COR-L47 (cell line): ENCODE measurements at places on chromosomes 4 and X.

GRCh38 chr4:56187688-56188087 is 199.6 kb downstream of the AASDH start:
- DNase-seq: no peak

- no peak for DNase-seq
Observed at GRCh38 chr4:183635321-183635720, 23.7 kb downstream of the RWDD4 start.

DNA sequence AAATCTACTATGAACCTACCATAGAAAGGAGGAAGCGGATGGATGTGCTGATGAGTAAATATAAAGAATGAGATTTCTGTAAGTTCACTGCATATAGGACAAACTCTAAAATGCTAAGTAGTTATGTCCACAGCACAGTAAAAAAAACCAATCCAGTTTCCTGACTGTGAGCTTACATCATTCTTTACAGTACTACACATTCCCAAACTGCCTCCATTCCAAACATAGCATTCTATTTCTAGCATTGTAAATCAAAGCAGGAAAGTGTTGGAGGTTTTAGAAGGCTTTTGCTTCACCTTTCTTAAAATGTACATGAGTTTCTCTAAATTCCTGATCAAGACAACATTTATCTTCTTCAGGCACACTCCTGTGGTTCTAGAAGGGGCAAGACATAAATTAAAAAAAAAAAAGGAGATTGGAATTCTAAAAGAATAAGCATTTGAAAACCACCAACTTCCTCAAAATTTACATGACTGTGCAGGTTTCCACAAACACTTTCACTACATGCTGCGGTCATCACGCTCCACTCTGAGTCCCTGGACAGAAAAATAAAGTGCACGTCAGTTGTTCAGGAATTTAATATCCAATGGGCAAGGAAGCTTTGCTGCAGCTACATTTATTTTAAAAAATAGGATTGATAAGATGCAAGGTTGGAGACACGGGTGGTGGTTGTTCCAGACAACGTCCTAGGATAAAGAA is 297.6 kb upstream of the STS start:
- DNase-seq: no peak

DNA sequence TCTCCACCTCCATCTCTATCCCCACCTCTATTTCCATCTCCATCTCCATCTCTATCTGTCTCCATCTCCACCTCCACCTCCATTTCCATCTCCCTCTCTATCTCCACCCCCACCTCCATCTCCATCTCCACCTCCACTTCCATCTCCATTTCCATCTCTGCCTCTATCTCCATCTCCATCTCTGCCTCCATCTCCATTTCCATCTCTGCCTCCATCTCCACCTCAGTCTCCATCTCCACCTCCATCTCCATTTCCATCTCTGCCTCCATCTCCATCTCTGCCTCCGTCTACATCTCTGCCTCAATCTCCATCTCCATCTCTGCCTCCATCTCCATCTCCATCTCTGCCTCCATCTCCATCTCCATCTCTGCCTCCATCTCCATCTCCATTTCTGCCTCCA is 40.8 kb upstream of the CHRNA9 start:
- DNase-seq: no peak

DNA sequence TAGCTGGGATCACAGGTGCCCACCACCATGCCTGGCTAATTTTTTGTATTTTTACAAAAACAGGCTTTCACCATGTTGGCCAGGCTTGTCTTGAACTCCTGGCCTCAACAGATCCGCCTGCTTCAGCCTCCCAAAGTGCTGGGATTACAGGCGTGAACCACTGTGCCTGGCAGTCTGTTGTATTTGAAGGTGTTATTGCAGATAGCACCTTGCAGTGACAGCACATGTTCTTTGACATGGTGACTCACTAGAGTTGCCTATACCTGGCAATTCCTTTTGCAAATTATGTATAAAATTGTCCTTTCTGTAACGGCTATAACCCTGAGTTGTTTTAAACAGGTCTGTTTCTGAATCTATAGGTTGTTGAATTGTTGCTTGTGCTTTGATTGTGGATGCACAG is 7.9 kb downstream of the OGT start:
- no peak for DNase-seq

DNA sequence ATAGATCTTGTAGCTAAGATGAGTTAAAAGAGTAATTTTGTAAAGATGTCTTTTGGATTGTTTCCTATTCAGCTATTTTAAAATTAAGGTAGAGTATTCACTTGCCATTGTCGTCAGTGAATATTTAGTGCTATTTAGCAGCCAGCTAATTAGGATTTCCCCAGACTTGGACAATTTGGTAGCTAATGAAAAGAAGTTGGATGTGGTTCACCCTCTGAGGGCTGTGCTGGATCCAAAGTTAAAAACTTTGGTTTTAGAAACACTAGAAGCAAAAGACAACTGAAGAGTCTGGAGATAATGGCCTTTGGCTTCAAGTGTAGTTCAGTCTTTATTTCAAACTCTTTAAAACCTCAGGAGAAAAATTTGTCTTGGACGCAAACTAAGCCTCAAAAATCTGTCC is 41.3 kb downstream of the ATG4A start:
- DNase-seq: no peak

DNA sequence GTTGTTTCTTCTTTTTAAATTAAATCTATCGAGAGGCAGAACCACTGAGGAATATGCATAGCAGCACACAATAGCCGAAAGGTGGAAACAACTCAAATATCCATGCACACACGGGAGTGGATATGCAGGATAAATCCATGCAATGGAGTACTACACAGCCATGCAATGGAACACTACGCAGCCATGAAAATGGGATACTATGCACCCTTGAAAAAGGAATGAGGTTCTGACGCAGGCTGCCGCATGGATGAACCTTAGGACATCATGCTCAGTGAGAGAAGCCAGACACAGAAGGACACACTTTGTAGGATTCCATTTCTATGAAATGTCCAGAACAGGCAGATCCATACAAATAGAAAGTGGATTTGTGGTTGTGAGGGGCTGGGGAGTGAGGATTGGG is 18.4 kb upstream of the P2RY8 start:
- no peak for DNase-seq

DNA sequence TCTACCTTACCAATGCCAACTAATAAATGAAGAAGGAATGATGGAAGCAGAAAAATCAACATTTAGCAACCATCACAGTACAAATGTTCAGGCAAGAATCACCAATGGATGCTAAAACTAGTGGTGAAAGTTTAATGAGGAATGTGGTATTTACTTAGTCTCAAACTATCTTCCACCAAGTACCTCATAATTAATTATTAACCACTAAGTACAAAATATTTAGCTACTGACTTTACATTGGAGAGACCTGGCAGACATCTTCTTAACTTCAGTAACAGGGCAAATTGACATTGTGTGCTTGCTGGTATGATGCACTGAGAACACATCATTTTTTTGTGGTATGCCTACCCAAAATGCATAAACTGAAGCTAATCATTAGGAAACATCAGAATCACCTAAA is 82.4 kb downstream of the DLG3 start:
- DNase-seq: no peak

DNA sequence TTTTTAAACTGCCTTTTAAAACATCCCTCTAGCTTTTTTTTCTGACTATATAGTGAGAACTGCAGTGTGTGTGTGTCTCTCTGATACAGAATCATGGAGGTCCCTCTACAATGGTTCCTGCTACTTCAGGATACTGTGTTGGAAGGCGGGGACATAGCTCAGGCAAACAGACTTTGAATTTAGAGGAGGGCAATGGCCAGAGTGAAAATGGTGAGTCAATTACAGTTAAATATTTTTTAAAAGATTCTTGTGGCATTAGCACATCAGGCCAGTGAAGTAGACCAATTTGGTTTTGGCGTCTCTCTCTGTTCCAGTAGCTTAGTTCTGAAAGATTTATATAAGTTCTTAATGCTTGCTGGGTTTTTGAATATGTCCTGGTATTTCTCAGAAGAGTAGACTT is 47.1 kb downstream of the ALG13 start:
- no peak for DNase-seq

DNA sequence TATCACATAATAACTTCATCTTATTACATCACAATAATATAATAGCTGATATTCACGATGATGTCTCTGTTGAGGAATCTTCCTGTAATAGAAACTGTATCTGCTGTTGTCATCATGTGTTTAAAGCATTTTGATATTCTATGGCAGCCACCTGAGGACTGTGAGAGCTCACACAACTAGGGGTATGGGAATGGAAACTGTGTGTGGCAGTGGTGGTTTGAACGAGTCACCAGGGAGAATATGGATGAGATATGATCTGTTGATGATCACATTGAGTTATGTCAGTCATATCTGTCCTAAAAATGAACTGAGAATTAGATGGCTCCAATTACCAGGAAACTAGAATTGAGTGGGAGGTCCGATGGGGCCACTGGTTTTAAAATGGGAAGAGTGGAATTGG is 169.6 kb downstream of the MID1IP1 start:
- no peak for DNase-seq

- no peak for DNase-seq
Observed at GRCh38 chr4:128830906-128831503, 21.5 kb downstream of the JADE1 start.

DNA sequence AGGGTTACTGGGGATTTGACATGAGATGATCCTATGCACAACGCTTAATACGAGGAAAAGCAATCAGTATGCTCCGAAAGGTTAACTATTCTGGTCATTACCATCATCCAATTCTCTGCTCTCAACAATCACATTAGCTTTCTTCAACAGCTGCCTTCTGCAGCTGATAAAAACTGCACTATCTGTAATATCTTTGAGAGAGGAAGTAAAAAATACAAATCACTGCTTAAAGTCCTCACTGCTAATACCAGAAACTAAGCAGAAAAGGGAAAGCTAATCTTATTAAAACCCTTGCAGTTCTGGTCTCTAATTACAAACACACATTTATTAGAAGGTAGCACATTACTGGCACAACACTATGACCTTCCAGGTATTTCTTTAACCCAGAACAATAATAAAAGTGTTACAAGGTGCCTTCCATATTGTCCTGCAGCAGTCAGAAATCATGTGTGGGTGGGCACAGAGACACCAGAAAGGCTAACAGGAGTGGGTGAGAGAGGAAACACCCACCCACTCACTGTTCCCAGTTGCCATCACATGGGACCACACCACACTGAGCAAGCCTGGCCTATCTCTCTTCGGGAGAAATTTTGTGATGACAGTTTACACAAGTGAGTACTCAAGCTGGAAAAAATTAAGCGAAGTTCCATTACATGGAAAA is 71.0 kb downstream of the RELL1 start:
- DNase-seq: no peak

GRCh38 chrX:66150163-66150562 is 13.9 kb upstream of the HEPH start:
- DNase-seq: no peak

DNA sequence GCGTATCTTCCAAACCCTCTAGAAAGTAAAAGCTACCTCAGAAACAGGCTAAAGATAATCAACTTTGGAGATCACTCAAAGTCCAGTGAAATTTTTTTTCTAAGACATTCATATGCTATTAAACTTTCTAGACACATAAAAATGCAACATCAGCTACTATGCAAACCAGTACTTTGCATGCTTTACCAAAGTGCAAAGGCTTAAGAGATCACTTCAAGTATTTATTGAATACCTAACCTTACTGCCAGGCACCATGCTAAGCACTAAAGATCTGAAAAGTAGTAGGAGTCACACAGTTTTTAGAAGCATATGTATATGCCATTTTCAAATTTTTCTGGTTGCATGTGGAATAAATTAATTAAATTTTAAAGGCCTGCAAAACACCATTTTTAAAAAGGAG is 115.8 kb downstream of the THOC2 start:
- no peak for DNase-seq

DNA sequence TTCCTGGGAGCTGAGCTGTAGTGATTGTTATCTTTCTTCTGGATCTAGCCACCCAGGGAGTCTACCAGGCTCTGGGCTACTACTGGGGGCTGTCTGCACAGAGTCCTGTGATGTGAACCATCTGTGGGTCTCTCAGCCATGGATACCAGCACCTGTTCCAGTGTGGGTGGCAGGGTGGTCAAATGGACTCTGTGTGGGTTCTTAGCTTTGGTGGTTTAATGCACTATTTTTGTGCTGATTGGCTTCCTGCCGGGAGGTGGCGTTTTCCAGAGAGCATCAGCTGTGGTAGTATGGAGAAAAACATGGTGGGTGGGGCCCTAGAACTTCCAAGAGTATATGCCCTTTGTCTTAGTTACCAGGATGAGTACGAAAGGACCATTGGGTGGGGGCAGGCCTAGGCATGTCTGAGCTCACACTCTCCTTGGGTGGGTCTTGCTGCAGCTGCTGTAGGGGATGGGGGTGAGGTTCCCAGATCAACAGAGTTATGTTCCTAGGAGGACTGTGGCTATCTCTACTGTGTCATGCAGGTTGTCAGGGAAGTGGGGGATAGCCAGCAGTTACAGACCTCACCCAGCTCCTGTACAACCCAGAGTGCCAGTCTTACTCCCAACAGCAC is 264.8 kb upstream of the LDB2 start:
- DNase-seq: no peak

- no peak for DNase-seq
Observed at GRCh38 chr4:38442073-38442788, 221.8 kb upstream of the KLF3 start.

DNA sequence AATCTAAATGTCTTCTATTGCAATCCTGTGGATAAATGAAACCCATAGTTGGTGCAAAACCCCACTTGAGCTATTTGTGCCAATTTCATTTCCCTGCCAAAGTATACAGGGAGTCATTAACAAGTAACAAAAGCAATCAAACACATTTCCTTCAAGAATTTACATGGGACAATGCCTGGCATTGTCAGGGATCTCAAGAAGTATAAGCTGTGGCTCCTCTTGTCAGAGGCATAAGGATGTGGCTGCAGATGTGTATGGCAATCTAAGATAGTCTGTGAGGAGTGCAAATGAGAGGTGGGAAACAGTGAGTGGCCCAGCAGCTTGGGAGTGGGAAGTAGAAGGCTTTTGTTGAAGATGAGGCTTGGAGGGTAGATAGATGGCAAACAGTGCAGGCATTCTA is 58.0 kb upstream of the SCML1 start:
- no peak for DNase-seq

GRCh38 chr4:72529148-72529822 is 39.7 kb downstream of the ADAMTS3 start:
- no peak for DNase-seq

- no peak for DNase-seq
Observed at GRCh38 chrX:126265116-126265515, 99.0 kb upstream of the DCAF12L2 start.

- DNase-seq: no peak
Observed at GRCh38 chrX:122913134-122913533, 270.9 kb upstream of the GRIA3 start.

GRCh38 chr4:27215220-27215826 is 354.7 kb downstream of the STIM2 start:
- no peak for DNase-seq

DNA sequence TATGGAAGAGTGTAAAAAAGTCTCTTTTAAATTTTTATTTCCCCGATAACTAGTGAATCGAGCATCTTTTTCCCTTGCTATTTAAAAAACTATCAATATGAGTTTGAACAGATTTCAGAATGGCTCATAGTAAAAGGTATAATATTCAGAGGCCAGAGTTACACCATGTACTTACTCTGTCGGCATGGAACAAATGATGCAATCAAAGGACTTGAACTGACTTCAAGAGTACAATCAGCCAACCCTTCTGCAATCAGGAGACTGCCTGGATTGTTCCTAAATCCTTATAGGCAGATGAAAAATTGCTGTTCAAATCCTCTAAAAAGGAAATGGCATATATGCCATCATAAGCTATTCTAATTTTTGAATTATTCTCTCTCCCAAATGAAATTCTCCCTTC is 273.3 kb downstream of the SH2D1A start:
- DNase-seq: no peak
